ENCODE measurements at places on chromosomes 16 and 17.

GRCh38 chr17:40075942-40076498 is 13.3 kb downstream of the THRA start:
- DNase-seq, result no peak

DNA sequence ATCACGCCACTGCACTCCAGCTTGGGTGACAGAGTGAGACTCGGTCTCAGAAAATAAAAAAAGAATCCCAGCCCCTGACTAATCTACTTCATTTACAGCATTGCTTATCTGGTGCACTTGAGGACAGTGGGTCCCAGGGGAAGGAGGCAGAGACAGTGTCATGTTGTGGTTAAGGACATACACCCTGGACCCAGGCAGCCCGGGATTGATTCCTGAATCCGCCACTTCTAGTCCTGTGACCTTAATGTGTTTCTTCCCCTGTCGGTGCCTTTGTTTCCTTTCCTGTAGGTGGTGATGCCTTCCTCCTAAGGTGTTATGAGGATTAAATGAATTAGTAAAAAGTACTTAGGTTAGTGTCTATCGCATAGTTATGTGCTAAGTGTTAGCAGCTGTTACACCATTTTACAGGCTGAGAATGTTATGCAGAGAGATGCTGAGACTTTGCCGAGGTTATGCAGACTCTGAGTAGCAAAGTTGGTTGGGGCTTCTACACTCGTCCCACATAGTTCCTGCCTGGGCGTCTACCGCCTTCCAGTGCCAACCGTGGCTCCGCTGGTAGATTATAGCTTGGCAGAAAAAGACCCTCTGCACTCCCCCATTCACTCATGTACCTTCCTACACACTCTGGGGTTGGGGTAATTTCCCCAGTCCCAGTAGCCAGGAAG is 74.8 kb downstream of the RAB11FIP4 start:
- no peak for DNase-seq

DNA sequence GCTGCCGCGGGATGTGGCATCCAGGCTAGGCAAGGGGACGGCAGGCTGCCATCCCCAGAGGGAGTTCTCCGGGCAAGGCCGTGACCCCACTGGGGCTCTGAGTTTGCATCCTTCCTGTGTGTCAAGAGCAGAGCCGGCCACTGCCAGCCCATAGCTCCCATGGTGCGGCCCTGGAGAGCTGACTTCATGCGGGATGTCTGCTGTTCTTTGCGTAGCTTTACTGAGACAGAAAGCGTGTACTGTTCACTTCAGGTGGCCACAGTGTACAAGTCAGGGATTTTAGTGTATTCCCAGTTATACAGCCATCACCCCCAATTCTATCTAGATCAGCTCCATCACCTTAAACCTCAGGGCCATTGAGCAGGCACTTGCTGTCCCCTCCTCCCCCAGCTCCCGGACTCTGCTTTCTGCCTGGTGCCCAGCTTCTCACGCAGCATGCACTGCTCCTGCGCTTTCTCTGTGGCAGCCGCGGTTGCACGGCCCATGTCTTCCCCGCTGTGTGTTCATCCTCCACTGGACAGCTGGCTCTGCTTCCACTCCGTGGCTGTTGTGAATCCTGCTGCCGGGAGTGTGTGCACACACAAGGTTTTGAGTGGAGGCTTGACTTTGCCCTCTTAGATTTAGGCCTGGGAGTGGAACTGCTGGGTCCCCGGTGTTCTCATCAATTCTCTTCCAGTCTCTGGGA is 71.2 kb downstream of the KLHDC4 start:
- peak; percentile 44 for DNase-seq

- no peak for DNase-seq
Observed at GRCh38 chr17:183021-183420, 1.6 kb upstream of the DOC2B start.

- DNase-seq, result no peak
Observed at GRCh38 chr17:77003699-77004098, 135.5 kb downstream of the MGAT5B start.
